Activated T-cell treated with anti-CD3 and anti-CD28 coated beads for 4 hours (primary cell): ENCODE measurements at places on chromosomes 4 and X.

GRCh38 chr4:2036327-2036726, 22.8 kb upstream of the NAT8L start:
- no peak for DNase-seq

DNA sequence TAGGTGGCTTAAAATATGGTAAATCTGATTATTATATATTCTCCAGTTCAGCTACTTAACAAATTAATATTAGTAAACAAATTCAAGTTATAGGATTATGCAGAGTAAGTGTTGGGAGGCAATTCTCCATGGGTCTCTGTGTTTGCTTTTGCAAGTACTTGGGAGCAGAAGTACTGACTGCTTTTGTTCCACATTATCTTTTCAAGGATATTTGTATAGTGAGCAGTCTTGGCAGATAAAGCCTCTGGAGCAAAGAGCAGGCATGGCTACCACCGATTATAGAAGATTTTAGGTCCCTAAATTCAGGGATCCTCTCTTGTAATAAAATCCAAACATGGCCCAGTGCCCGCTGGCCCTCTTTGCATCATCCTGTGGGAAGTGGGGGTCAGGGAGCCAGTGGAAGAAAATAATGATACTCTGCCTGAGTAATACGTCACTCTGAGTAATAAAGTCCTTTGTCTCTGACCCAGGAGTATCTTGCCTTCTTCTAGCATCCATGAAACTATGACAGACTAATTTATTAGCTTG, 23.2 kb downstream of the NDNF start:
- no peak for DNase-seq

GRCh38 chrX:69618803-69619202, 2.9 kb downstream of the EDA start:
- no peak for DNase-seq

DNA sequence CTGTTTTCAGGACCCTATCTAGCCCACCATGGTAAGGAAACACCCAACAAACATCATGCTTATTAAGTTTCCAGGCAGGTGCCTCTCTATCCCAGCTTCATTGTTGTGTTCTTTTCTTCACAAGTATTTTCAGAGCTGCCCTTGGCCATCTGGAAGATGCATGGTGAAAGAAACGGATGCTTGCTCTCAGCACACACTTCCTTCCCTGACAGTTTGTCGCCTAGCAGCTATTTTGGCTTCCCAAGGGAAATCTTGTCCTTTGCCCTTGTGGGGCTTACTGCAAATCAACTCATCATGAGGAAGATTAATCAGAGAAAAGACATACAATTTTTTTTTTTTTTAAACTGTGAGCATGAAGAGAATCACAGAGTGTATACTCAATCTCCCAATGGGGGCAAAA, 128.8 kb downstream of the ASMT start:
- DNase-seq: no peak

GRCh38 chr4:133129237-133129636, 19.9 kb upstream of the PCDH10 start:
- DNase-seq: no peak
